Neural crest cell (in vitro differentiated cells): ENCODE measurements at places on chromosomes 6 and 20. TPM values are rescaled to one million over a fixed set of nuclear protein-coding genes. Genes with fewer than 3 reads are reported as not detected.

DNA sequence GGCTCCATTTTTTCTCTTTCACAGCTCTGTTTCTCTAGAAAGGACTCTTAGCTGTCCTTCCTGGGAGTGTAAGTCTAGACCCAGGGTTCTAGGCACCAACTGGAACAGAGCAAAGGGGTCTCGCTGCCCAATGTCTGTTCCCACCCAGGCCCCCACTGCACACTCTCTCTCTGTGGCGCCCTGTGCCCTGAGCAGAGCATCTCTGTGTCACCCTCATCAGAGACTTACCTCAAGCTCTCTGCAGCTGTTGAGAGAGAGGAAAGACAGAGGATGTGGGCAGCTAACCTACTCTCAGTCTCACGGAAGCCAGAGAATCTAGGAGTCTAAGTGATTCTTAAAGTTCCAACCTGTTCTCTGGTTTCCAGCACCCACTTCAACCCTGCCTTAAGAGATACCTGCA lies 9.5 kb downstream of the NCR2 start:
- H3K4me3 ChIP-seq, result no peak overlapping the region
- H3K4me1 ChIP-seq, result peaks cover 5% of the 10 kb centered on the region
- no peak for DNase-seq
- no peak overlapping the region for H3K27ac ChIP-seq
- H3K27me3 ChIP-seq, result peaks cover 37% of the 10 kb centered on the region

DNA sequence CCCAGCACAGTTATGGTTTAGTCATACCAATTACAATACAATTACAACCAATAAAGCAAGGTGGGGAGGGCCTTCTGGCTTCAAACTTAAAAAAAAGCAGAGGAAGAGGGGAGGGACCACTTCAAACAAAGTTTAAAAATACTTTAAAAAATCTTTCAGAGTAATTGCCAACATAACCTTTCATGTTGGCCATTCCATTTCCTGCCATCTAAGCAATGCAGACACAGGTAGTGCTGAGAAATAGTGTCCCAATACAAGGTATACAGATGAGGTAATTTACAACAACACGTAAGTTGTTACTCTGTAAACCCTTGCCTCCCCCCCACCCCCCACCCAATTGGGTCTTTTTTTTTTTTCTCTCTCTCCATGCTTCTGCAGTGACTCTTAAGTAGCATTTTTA lies 18.8 kb upstream of the TBC1D20 start:
- H3K36me3 ChIP-seq, result peaks cover 10% of the 10 kb centered on the region
- H3K27ac ChIP-seq, result no peak overlapping the region
- DNase-seq, result no peak
- H3K27me3 ChIP-seq, result no peaks in the 10 kb centered on the region
- H3K4me1 ChIP-seq, result no peaks in the 10 kb centered on the region

SIRPD gene
- not detected in 2 replicates for total RNA-seq

ARHGAP40 gene
- not detected in 2 replicates for total RNA-seq

TBX18 gene
- 0.27 and 0.47 TPM in 2 replicates for total RNA-seq

- no peak for DNase-seq
- no peak overlapping the region for H3K4me3 ChIP-seq
- no peaks in the 10 kb centered on the region for H3K4me1 ChIP-seq
These were observed 109.0 kb downstream of the RIN2 start for GRCh38 chr20:19867074-19867473.

GRCh38 chr20:3177746-3178485 lies 4.6 kb upstream of the LZTS3 start:
- H3K36me3 ChIP-seq, result no peaks in the 10 kb centered on the region
- DNase-seq, result no peak
- peak overlapping the region; percentile 62 for H3K4me3 ChIP-seq

DNA sequence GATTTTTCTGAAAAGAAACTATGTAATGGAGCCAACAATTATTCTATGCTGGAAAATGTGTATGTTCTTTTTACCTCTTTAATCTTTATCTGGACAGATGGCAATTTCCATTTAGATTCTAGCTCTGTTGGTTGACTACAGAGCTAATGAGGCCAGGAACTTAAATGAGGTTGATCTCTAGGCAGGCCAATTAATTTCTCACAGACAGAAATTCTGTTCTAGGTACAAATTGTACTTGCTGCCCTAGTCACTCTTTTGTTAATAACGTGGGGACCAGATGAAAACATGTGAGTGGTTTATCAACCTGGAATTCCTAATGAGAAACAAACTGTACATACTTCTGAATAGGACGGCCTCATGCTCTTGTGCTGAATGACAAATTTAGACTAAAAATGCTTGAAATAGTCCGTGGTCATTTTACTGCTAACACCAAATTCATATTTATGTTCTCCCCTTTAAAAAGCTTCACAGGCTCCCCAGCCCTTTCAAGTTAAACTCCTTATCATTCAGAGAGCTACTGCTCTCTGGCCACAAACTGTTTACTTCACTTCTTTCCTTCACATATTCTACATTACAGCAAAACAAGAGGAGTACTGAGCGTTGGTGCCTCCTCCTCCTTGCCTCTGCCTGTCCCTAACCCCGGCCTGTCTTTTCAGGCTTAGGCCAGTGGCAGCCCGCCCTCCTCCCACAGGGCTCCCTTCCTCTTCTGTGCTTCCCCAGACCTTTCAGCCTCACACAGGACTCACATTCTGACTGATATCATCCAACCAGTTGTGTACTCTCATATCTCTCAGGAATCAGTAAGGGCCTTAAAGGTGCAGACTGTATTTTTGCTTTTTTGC lies 41.4 kb downstream of the DTNBP1 start:
- H3K27ac ChIP-seq, result peak overlapping the region; percentile 52
- H3K4me1 ChIP-seq, result peaks cover 15% of the 10 kb centered on the region
- H3K36me3 ChIP-seq, result peaks cover 2% of the 10 kb centered on the region
- no peak overlapping the region for H3K4me3 ChIP-seq

GRCh38 chr6:24481449-24481848 lies 7.9 kb downstream of the GPLD1 start:
- H3K4me3 ChIP-seq, result no peak overlapping the region
- H3K27me3 ChIP-seq, result no peaks in the 10 kb centered on the region
- peaks cover 6% of the 10 kb centered on the region for H3K36me3 ChIP-seq
- H3K4me1 ChIP-seq, result no peaks in the 10 kb centered on the region
- H3K27ac ChIP-seq, result no peak overlapping the region

DNA sequence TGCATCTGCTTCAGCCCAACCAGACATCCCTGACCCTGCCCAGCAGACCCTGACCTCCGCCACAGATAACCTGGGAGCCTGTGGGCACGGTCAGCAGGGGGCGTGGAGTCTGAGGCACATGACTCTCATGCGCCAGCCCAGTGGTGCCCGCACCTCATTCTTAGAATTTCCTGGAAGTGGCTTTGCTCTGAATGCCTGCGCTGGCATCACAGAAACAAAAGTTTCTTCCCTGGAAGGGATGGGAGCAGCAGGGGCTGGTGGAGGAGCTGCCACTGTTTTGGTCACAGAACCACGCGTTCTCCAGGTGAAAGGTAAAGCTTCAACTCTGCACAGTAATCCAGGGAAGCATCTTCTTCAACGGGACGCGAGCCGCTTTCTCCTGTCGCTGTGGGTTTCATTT lies 67.9 kb upstream of the DUSP22 start:
- peaks cover 18% of the 10 kb centered on the region for H3K4me1 ChIP-seq
- no peak for DNase-seq
- no peak overlapping the region for H3K27ac ChIP-seq

ACTL10 gene
- 0.75 TPM in 2 replicates for total RNA-seq

KCNB1 gene
- total RNA-seq, result 1.6 and 2.8 TPM in 2 replicates

DNA sequence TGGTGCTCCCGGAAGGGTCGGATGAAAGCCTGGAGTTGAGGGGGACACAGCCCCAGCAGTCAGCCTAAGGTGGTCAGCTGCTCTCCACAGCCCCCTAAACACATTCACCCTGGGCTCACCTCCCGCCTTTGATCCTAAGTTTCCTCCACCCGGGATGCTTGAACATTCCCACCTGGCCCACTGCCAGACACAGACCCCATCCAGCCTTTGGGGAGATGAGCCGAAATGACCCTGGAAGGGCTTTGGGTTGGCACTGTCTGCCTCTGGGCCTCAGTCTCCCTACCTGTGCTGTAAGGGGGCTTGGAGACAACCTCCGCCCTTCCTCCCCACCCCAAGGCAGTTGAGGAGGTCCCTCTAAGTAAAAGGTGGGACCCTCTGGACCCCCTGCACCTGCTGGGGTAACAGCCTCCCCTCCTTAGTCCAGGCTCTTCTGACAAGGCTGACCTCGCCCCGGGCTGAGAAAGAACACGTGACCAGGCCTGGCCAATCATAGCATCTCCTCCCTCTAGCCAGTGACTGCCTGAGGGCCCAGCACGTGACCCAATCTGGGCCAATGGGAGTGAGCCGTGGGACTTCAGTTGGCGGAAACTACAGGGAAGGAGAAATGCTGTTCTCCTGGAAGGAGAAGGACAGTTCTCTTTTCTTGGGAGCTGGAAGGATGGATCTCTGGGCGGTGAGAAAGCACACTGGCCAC lies 16.9 kb upstream of the UBE2V1 start:
- H3K27me3 ChIP-seq, result no peaks in the 10 kb centered on the region
- no peak overlapping the region for H3K4me3 ChIP-seq

DNA sequence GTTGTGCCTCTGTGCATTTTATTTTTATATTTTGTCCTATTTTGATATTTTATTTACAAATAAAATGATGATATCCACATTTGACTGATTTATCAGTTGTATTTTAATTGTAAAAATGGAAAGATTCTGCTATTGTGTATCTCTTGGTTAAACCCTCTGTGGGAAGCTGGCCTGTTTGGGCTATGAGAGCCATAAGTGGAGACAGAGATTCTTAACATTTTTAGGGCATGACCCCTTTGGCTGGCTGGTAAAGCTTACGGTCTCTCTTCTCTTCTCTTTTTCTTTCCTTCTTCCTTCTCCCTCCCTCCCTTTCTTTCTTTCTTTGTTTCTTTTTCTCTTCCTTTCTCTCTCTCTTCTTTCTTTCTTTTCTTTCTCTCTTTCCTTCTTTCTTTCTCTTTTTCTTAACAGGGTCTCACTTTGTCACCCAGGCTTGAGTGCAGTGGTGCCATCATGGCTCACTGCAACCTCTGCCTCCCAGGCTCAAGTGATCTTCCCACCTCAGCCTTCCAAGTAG lies 172.3 kb upstream of the CDYL start:
- no peaks in the 10 kb centered on the region for H3K36me3 ChIP-seq
- peaks cover 11% of the 10 kb centered on the region for H3K4me1 ChIP-seq

- H3K36me3 ChIP-seq, result peaks cover 5% of the 10 kb centered on the region
- H3K4me3 ChIP-seq, result no peak overlapping the region
- peaks cover 39% of the 10 kb centered on the region for H3K4me1 ChIP-seq
- no peak for DNase-seq
- H3K27ac ChIP-seq, result peak overlapping the region; percentile 81
These were observed 264.5 kb downstream of the CDH4 start for GRCh38 chr20:61516346-61517208.

- H3K4me3 ChIP-seq, result no peak overlapping the region
- H3K4me1 ChIP-seq, result peaks cover 3% of the 10 kb centered on the region
- no peak overlapping the region for H3K27ac ChIP-seq
- no peaks in the 10 kb centered on the region for H3K36me3 ChIP-seq
- DNase-seq, result no peak
These were observed 273.8 kb downstream of the CDH4 start for GRCh38 chr20:61525781-61526431.

GRCh38 chr6:12436224-12436623 lies 146.1 kb downstream of the EDN1 start:
- H3K4me3 ChIP-seq, result no peak overlapping the region
- H3K27ac ChIP-seq, result no peak overlapping the region
- DNase-seq, result no peak
- no peaks in the 10 kb centered on the region for H3K4me1 ChIP-seq
- peaks cover 9% of the 10 kb centered on the region for H3K27me3 ChIP-seq

ZKSCAN4 gene
- total RNA-seq, result 7.9 and 8.1 TPM in 2 replicates

- no peaks in the 10 kb centered on the region for H3K36me3 ChIP-seq
- H3K27me3 ChIP-seq, result peaks cover 5% of the 10 kb centered on the region
- no peak overlapping the region for H3K27ac ChIP-seq
- no peak overlapping the region for H3K4me3 ChIP-seq
These were observed 4.3 kb upstream of the SLPI start for GRCh38 chr20:45258664-45259063.

DNA sequence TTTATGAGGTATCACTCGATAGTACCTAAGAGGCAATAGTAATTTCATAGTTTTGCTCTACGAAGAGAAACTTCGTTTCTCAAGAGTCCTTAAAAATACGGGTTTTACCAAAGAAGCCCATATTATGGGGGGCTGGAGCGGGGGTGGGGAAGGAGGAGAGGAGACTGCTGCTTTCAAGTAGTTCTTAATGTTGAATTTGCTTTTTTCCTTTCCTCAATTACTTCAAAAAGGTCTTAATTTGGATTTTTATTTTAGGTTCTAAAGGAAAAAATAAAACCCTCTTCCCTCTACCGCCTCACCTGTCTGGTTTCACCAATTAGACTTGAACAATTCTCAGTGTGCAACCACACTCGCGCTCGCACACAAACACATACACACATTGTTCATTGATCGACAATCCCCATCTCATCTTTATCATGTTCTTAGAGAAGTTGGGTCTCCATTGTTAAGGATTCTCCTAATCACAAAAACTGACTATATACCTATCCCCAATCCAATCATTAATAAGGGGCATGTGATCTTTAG lies 97.2 kb downstream of the HFE start:
- H3K36me3 ChIP-seq, result no peaks in the 10 kb centered on the region
- H3K4me3 ChIP-seq, result peak overlapping the region; percentile 89
- H3K27ac ChIP-seq, result peak overlapping the region; percentile 1
- DNase-seq, result no peak
- peaks cover 4% of the 10 kb centered on the region for H3K27me3 ChIP-seq
- peaks cover 48% of the 10 kb centered on the region for H3K4me1 ChIP-seq

- no peak for DNase-seq
- no peaks in the 10 kb centered on the region for H3K36me3 ChIP-seq
- no peak overlapping the region for H3K4me3 ChIP-seq
- H3K4me1 ChIP-seq, result peaks cover 17% of the 10 kb centered on the region
- H3K27ac ChIP-seq, result no peak overlapping the region
- no peaks in the 10 kb centered on the region for H3K27me3 ChIP-seq
These were observed 7.9 kb upstream of the ABRACL start for GRCh38 chr6:139020689-139021088.

- H3K4me1 ChIP-seq, result peaks cover 35% of the 10 kb centered on the region
- H3K27me3 ChIP-seq, result peaks cover 16% of the 10 kb centered on the region
- no peak overlapping the region for H3K4me3 ChIP-seq
- no peak overlapping the region for H3K27ac ChIP-seq
These were observed 673 bp downstream of the MARCKS start for GRCh38 chr6:113857556-113858479.

ENPP1 gene
- total RNA-seq, result 4.0 and 4.9 TPM in 2 replicates

GRCh38 chr6:117169064-117169665 lies 96.2 kb upstream of the VGLL2 start:
- no peak overlapping the region for H3K4me3 ChIP-seq
- no peaks in the 10 kb centered on the region for H3K36me3 ChIP-seq
- H3K27me3 ChIP-seq, result no peaks in the 10 kb centered on the region
- no peak overlapping the region for H3K27ac ChIP-seq
- no peak for DNase-seq
